Activated T-cell treated with anti-CD3 and anti-CD28 coated beads, Interleukin-2, amount 50 U/mL, for 48 hours (primary cell): ENCODE measurements at places on chromosomes 12 and 14.
A peak's percentile ranks its signal among the peaks of the same experiment; 100 is the strongest.

DNA sequence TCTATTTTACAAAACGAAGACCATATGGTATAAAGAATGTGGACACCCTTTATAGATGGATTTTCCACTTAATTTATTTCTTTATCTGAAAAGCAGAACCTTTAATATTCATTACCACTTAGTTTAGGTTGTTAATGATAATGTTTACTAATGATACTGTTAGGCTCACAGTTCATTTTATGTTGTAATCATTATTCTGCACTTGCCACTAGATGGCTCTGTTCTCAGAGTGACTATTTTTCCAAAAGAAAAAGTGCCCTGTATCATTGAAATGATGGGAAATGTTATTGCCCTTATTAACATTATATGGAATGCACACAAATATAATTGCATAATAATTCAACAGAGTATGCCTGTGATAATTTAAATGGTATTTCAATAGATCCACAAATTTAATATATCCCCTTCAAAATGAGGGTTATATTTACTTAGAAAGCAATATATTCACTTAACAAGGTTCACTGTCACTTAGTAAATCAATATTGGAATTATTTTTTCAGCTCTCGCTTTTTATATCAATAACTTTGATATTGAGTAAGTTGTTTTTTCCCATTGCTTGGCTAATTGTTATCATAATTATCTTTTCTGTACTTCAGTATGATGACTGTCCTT, 95.7 kb downstream of the PDE3A start:
- DNase-seq: no peak

DNA sequence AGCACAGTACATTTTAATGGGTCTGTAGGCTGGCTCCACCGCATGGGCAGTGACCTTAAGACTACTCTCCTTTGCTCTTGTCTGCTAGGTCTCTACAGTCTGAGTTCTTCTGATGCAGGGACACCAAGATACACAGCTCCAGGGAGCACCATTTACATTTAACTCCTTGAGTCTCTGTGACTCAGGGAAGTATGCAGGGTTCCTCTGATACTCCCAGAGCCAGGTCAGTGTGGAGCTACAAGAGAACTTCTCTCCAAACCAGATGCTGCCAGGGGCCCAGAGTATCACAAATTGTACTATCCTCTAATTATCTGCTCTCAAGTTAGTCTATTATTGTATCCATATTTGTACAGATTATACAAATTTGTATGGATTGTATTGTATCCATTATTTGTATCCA, 15.2 kb downstream of the ZFP36L1 start:
- DNase-seq: no peak

GRCh38 chr12:126286203-126286602, 1221.0 kb downstream of the AACS start:
- DNase-seq: no peak

- no peak for DNase-seq
Measured at GRCh38 chr12:131040491-131040890, 86.8 kb downstream of the ADGRD1 start.

GRCh38 chr12:45008211-45008610, 42.7 kb downstream of the DBX2 start:
- no peak for DNase-seq

DNA sequence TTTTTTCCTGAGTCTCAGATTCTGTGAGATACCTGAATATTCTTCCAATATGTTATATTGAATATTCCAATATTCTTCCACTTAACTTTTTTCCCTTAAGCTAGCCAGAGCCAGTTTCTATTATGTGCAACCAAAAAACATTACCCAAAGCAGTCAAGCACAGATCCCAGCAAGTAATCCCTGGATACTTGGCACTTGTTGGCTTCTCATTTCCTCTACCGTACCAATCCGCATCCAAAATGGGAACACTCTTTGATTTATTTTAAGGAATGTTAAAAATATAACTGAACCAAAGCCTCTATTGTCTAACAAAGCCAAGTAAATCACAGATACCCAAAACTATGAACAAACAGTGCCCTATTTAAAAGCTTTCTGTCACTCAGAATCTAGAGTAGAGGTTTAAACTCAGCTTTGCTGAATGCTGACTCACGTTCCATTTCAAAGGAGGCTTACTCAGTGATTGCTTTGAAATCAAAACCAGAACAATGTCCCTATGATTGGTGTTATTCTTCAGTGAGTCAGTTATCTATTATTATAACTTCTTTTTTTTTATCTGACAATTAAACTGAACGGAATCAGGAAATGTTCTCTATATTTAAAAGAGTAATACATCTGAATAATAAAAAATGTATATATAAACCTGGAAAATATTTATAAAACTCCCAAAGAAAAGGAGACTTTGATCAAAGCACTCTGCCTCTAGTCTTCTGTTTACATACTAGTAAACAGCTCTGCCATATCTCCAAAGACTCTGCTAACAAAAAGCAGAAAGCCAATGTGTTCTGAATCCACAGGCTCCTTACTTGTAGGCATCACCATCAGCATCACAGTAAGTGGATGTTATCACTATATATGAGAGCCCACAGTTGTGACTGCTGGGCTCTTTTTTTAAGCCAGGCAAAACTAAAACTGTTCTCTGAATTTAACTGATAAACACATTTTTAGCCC, 360.8 kb downstream of the CCDC91 start:
- no peak for DNase-seq

DNA sequence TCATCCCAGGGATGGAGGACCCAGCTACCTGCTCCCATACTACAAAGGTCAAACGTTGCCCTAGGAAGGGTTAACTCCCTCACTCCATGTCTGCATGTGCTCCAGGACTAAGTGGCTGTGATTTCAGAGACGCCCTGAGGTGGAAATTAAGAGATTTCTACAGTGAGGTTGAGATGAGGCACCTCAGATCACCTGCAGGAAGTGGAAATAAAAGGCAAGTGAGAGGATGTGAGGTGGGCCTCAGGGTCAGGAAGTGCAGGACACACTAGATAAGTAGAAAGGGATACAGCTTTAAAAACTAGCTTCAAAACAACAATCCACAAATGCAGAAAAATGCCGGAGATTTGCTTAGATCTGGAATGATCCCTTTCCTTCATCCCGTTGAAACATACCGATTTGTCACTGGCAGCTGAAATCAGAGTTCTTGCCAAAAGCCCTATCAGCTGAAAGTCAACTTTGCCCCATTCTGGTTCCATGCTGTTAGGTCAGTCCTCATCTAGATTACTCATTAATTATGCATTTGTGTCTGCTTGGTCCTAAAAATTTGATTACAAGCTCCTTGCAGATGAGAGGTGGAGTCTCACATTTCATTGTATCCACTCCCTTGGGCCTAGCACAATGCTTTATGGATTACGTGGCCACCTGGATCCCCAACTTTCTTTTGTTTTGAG, 6.6 kb downstream of the PLBD1 start:
- DNase-seq: no peak

DNA sequence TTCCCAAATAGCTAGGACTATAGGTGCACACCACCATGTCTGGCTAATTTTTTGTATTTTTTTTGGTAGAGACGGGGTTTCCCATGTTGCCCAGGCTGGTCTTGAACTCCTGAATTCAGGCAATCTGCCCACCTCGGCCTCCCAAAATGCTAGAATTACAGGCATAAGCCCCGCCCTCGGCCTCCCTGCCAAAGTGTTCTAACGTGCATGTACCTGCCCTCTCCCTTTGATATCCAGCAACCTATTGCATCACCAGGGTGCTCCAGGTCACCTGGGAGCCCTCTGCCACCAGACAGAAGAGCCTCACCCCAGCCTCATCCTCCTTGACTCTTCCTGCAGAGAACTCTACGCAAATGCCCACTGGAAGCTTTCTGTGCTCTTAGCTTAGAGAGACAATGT, 2.2 kb upstream of the EML1 start:
- DNase-seq: no peak

DNA sequence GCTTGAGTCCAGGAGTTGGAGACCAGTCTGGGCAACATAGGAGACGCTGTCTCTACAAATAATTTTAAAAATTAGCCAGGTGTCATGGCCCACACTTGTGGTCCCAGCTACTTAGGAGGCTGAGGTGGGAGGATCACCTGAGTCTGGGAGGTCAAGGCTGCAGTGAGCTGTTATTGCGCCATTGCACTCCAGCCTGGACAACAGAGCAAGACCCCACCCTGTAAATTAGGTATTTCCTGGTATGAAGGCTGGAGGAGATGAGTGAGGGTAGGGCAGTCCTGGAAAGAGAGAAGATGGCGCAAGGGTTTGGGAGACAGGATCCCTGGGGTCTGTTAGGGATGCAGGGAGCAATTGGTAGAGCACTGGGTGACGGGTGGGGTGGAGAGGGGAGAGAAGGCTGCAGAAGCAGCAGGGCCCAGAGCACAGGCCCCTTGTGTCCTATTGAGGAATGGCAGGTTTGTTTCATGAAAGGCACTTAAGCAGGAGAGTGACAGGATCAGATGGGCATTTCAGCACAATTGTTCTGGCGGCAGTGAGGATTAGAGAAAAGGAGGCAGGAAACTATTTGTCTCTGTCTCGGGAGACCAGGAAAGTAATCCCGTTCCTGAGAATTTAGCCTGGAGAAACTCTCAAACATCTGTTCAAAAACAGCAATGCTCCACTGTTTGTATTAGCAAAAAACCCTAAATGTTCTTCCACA, 47.2 kb upstream of the KTN1 start:
- DNase-seq: no peak

GRCh38 chr14:89792489-89793366, 161.8 kb downstream of the EFCAB11 start:
- no peak for DNase-seq

DNA sequence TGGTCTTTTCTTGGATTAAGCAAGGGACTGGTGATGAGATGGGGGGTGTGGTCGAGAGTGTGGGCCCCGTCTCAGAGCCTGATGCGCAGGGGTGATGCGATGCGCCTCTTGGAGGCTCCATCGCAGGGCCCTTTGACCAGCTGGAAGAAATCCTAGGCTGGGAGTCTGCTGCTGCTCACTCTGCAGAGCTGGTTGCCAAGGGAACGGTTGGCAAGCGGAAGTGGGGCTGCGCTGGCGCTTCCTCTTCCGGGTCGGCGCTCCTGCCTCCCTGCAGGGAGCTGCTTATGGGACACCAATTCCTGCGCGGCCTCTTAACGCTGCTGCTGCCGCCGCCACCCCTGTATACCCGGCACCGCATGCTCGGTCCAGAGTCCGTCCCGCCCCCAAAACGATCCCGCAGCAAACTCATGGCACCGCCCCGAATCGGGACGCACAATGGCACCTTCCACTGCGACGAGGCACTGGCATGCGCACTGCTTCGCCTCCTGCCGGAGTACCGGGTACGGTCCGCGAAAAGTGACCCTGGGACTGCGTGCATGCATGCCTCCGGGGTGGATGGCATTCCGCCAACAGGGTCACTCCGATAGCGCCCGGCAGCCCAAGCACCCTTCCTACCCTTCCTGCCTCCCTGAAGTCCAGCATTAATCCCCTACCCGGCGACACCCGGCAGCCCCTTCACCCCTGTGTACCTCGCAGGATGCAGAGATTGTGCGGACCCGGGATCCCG, at the start of gene MYG1:
TSS of gene MYG1 (plus strand) at position 242 of the 727 bp plus-strand sequence. CDS start at position 285, 43 bp downstream.
- peak; percentile 90 for DNase-seq

DNA sequence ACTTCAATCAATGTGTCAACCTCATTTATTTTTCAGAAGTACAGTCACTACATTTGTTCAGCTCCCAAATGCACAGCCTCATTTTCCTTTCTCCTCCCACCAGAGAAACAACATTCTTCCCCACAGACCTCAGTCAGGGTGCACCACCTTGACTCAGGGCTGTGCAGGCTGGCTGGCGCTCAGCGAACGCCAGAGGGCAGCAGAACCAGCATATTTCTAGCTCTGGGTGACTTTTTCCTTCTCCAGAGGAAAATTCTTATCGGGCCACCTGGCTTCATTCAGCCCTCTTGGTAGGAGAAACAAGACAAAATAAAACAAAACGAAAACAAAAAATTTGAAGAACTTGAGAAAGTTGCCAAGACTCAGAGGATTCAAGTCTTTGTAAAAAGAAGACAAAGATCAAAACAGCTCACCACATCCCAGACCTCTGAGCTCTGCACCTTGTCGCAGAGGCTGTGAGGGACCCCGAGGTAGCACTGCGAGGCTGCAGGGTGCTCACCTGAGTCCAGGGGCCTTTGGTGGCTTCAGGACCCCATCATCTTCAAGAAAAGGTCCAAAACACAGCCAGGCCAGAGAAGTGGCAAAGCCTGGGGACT, 33.7 kb downstream of the PAH start:
- peak; percentile 55 for DNase-seq

- DNase-seq: no peak
Measured at GRCh38 chr12:28032811-28033537, 60.4 kb upstream of the PTHLH start.

DNA sequence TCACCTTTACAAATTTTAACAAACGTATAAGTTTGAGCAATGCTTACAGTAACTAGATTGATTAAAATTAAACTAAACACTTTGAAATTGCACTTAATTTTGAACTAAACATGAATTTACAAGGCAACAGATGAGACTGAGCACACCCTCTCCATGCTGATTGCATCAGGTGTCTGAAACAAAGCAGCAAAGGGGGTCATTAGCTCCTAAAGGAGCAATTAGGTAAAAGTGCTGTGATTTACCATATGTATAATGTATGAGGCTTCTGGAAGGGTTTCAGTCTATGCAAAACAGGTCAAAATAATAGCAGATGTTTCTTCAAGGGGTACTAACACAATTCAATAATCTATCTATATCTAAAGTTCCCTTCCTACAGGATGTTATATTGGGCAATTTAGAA, 98.8 kb upstream of the LMNTD1 start:
- no peak for DNase-seq

- no peak for DNase-seq
Measured at GRCh38 chr12:28082096-28082495, 108.2 kb upstream of the CCDC91 start.

- DNase-seq: no peak
Measured at GRCh38 chr12:52045794-52046199, 5.4 kb upstream of the NR4A1 start.

DNA sequence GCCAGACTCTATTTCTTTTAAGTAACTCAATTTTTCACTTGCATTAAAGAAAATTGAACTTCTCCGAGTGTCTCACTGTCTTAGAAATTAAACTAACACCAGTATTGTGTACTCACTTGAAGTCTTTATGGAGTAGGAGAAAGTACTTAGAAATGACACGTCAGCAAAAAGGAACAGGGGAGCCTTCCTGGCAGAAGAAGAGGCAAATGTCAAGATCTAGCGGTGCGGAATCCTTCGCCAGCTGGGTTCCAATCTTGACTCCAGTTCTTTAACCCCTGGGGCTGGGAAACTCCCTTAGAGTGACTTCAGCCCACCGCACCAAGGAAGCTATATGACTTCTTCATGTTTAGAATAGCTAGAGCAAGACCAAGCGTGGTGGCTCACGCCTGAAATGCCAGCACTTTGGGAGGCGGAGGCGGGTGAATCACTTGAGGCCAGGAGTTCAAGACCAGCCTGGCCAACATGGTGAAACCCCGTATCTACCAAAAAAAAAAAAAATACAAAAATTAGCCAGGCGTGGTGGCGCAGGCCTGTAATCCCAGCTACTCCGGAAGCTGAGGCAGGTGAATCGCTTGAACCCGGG, 34.4 kb downstream of the WBP11 start:
- peak; percentile 70 for DNase-seq

DNA sequence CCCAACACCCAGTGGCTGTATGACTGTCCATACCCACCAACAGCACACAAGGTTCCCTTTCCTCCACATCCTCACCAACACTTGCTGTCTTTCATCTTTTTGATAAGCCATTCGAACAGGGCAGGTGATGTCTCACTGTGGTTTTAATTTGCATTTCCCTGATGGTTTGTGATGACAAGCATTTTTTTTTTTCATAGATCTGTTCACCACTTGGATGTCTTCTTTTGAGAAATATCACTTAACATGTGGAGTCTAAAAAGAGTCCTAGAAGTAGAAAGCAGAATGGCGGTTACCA, 198.1 kb upstream of the DIO3 start:
- no peak for DNase-seq
